ENCODE measurements at places on chromosomes 16 and 17.
A peak's percentile ranks its signal among the peaks of the same experiment; 100 is the strongest.

DNA sequence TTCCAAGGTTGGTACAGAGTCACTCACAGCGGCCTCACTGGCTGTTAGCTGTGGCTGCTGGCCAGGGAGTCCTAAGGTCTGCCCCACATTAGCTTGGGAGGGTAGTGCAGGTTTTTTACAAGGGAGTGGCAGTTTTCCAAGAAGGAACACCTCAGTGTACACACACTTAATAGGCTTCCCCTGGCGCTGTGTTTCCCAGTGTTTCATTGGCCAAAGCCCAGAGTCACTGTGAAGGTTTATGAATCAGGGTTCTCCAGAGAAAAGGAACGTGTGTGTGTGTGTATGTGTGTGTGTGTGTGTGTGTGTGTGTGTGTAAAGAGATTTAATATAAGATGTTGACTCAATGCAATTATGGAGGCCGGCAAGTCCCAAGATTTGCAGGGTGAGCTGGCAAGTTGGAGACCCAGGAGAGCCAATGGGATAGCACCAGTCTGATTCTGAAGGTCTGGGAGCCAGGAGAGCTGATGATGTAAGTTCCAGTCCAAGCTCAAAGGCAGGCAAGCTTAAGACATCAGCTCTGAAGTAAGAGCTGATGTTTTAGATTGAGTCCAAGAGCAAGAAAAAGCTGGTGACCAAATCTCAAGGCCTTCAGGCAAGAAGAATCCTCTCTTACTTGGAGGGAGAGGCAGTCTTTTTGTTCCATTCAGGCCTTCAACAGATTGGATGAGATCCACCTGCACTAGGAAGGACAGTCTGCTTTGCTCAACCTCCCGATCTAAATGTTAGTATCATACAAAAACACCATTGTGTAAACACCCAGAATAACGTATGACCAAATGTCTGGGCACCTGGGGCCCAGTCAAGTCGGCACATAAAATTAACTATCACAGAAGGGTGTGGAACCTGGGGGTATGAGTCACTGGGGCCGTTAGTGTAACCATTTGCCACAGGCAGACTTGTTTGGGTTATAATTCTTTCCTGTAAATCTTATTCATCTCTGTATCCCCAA is 206.8 kb downstream of the PRKCA start:
- DNase-seq = no peak

DNA sequence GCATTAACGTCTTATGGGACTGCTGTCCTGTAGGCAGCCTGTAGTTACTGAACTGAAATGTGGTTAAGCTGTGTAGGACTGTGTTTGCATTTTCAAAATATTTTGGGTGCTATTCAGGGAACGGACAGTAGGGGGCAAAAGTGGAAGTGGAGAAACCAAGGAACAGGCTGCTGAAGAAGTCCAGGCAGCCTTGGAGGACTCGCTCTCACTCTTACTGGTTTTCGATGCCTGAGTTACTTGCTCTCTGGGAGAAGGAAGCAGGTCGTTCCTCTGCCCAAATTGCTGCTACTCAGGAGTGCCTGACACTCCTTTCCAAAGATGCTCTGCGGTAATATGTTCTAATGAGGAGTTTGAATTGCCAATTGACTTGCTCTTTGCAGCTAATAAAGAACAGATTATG is 64.5 kb upstream of the RBFOX1 start:
- DNase-seq = no peak

- no peak for DNase-seq
Measured at GRCh38 chr17:7393613-7394451, 493 bp downstream of the PLSCR3 start.

GRCh38 chr17:73139296-73139695 is 25.5 kb upstream of the SSTR2 start:
- DNase-seq = no peak

GRCh38 chr17:78387977-78388941 is 9.8 kb downstream of the PGS1 start:
- DNase-seq = no peak

GRCh38 chr16:84735849-84736586 is 36.2 kb downstream of the USP10 start:
- no peak for DNase-seq

- DNase-seq = no peak
Measured at GRCh38 chr17:81966343-81967243, 5.6 kb upstream of the NOTUM start.

- no peak for DNase-seq
Measured at GRCh38 chr16:88568710-88569613, 1.2 kb upstream of the ZC3H18 start.

DNA sequence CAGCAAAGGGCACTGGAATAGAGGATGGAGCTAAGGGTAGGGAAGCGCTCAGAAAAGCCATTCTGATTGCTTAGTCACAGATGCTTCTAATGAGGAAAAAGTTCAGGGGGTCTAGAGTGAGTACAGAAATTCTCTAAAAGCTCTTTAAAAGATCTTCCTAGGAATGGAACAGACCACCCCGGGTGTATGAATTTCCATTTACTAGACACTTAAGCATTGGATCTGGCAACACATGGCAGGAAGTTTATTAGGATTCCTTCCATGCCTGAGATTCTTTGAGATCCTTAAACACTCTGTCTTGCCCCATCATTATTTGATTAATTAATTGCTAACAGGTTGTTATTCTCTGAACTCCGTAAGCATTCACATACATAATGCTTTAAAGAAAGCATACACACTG is 8.5 kb downstream of the KRTAP9-7 start:
- peak; percentile 83 for DNase-seq

- peak; percentile 93 for DNase-seq
Measured at GRCh38 chr16:11328172-11329070, 16.8 kb upstream of the RMI2 start.

DNA sequence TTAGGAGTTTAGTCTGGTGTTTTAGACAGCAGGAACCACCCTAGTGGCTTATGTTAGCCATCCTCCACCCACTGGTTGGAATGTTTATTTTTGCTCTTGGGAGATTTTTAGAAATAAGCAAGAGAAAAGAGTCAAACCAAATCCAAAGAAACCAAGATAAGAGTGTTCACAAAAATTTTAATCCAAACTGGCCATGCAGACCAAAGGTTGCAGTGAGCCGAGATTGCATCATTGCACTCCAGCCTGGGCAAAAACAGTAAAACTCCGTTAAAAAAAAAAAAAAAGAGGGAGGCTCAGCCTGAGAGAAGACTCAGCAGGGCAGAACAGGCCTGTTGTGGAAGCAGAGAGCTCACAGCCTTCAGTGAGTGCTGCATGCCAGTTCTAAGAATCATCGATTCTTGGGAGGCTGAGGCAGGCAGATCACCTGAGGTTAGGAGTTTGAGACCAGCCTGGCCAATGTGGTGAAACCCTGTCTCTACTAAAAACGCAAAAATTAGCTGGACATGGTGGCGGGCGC is 12.2 kb upstream of the C16orf54 start:
- DNase-seq = no peak

GRCh38 chr17:42276609-42277341 is 584 bp upstream of the STAT5B start:
- DNase-seq = peak; percentile 66

DNA sequence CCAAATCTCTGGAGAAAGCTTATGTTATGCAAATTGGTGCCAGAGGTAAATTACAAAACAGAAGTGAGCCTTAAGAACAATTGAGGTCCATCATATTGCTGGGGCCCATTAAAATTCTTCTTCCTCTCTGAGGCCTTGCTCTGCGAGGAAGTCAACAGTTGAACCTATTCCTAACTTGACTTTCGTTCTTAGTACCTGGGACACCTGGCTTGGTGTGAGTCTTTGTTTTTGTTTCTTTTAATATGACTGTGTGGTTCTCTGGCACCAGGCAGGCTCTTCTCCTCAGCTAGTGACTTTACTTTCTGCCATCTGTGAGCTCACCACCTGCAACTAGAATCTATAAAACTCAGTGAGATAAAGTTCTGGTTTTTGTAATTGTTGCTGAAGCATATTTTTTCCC is 120.4 kb downstream of the CBLN1 start:
- no peak for DNase-seq

DNA sequence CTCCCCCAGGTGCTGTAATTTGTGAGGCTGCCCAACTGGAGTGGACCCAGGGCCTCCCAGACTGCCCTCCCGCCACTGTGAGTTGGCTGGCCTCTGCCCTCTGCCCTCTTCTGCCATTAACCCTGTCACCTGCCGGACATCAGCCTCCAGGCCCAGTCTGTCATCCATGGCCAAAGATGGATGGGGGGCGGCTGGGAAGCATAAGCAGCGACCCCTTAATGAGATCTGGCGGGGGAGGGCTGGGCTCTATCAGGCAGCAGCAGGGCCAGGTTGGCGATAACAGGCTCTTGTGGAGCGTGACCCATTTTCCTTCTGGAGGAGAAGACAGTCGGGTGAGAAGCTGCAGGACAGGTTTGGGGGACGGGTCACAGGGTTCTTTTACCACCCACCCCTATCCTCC is 25.3 kb downstream of the CDK5RAP3 start:
- DNase-seq = no peak

- DNase-seq = no peak
Measured at GRCh38 chr16:72905581-72905980, 142.3 kb downstream of the ZFHX3 start.

DNA sequence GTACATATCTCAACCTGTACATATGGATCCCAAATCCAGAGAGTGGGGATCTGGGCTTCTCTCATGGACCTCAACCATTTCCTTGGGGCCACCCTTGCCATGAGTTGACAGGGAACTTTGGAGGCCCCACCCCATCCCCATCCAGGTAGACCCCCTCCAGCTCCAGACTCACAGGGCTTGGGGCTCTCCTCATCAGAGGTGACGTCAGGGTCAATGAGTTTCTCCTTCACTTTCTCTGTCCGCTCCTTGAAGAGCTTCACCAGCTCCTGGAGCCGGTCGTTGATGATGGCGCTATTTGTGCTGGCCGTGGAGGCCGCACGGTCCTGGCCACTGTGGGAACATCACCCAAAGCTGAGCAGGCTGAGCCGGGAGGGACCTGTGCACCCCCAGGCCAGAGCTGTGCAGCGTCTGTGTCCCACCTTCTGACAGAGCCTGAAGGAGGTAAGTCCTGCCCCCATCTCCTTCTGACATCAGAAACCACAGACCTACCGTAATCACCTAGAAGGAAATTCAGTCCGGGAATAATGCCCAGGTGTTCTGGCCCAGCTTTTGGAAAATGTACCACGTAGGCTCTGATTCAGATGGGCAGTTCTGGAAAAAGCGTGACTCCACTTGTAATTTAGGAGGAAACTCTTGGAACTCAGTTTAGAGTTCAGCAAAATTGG is 50.6 kb downstream of the CNGB1 start:
- no peak for DNase-seq

- no peak for DNase-seq
Measured at GRCh38 chr16:58510097-58510775, 5.1 kb upstream of the SETD6 start.

- no peak for DNase-seq
Measured at GRCh38 chr17:63426041-63426916, 19.8 kb downstream of the CYB561 start.

- DNase-seq = no peak
Measured at GRCh38 chr17:40356990-40357881, 7.3 kb downstream of the GJD3 start.

- DNase-seq = no peak
Measured at GRCh38 chr16:57489229-57489628, 2.9 kb upstream of the DOK4 start.

DNA sequence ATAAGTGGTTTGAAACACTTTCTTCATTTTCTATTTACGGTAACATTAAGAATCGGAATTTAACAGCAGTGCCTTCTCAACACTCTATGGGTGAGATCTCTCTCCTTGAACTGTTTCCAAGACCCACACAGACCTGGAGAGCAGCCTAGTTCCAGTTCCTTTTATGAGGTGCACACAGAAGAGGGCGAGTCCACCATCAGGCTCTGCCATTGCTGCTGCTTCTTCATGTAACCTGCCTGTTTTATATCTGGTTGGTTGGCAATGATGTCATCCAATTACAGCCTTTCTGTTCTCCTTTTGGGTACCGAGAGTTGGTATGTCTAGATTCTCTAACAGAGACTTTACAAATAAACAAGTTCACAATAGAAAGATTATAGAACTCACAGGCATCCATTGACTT is 225.7 kb downstream of the UTP18 start:
- DNase-seq = no peak

- DNase-seq = no peak
Measured at GRCh38 chr17:76667786-76668453, 24.4 kb upstream of the ST6GALNAC1 start.

- DNase-seq = no peak
Measured at GRCh38 chr17:76000016-76000754, 470 bp upstream of the CDK3 start.

DNA sequence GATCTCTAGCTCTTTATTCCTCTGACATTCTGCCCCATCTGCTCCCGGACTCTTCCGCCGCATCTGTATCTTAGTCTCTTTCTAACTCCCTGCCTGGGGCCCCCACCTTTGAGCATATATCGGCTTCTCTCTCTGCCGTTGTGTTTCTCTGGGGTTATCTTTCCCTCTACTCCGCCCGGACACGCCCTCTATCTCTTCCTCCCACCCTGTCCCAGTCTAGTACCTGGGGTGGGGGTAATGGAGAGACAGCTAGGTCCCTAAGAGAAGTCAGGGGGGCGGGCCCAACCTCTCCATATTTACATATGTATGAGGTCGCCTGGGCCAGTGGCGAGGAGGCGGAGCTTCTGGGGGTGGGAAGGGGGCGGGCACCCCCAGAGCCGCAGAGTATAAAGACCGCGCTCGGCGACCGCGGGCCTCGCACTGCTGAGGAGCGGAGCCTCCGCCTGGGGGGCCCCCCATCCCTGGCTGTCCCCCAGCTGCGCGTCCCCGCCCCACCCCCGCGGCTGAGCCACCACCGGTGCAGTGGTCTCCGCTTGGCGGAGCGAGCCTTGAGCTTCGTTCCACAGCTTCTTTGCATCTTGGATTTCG is at the start of gene ATP1B2:
TSS of gene ATP1B2 (plus strand) at position 418 of the 588 bp plus-strand sequence. CDS start 593 bp downstream, outside the sequence.
- DNase-seq = no peak

DNA sequence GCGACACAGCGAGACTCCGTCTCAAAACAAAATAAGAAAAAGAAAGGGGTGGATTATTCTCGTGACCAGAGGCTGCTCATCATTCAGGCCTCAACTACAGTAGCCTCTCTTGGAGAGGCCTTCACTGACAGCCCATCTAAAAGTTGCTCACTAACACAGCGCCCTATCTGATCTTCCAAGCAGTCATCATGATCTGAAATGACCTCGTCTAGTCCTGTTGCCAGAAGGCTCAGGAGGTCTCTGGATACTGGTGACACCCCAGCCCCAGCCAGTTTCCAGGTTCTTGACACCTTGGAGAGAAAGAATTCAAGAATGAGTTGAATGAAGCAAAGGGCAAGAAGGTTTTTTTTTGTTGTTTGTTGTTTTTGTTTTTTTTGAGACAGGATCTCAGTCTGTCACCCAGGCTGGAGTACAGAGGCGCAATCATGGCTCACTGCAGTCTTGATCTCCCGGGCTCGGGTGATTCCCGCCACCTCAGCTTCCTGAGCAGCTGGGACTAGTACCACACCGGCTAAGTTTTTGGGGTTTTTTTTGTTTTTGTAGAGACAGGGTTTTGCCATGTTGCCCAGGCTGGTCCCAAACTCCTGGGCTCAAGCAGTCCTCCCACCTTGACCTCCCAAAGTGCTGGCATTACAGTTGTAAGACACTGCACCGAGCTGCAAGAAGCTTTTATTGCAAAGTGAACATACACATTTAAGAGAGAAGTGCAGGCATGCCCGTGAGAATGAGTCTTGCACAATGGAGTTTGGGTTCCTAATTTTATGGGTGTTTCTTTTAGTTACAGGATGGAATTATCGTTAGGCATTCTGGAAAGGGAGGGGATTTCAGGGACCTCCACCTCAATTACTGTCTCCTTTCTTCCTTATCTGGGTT is 2.7 kb upstream of the ZC3H7A start:
- DNase-seq = no peak
